ENCODE measurements at places on chromosomes 3 and 15.

DNA sequence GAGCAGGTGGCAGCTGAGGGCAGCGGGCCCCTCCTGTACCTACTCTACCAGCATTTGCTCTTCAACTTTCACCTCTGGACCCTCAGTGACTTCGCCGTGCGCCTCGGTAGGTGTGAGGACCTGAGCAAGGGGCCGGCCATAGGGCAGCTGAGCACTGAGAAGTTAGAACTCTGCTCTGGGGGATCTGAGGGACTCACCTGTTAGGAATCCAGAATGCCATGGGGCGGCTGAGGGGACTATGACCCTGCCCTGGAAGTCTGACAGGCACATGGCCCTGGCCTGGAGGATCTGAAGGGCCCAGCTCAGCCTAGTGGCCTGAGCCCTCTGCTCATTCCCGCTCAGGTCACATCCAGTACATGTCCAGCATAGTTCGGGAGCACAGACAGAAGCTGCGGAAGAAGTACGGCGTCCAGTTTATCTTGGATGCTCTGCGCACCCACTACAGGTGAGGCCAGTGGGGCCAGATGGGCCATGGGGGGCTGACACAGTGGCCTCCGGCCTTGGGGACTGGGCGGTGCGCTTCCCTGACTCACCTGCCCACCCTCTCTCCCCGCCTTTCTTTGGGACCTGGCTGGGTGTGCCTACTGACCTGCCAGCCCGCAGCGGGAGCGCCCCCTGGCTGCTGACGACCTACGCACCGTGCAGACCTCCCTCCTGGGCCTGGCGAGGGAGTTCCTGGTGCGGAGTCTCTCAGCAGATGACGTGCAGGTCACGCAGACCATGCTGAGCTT lies 18.8 kb downstream of the NBEAL2 start:
- peak; percentile 100 for DNase-seq

DNA sequence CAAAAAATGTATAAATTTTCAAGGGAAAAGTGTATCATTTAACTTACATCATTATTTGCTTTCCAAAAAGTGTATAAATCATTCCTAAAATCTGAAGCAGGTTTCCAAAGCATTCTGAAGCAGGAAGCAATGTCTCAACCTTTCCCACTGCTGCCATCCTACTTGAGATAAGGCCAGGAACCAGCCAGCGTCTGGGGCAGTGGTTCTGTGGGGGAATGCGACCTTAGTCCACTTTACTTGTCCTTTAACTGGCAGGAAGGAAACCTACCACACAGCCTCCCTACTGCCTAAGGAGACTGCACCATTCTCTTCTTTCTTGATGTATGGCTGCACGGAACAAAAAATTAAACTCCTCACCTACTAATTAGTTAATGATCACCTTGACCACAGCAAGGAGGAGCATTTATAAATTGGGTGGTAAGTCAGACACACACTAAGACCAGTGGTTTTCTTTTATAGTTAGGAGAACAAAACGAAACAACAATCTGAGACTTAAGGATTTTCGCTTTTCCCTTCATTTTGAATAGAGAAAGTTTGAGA lies 3.7 kb downstream of the SORD start:
- DNase-seq: no peak

DNA sequence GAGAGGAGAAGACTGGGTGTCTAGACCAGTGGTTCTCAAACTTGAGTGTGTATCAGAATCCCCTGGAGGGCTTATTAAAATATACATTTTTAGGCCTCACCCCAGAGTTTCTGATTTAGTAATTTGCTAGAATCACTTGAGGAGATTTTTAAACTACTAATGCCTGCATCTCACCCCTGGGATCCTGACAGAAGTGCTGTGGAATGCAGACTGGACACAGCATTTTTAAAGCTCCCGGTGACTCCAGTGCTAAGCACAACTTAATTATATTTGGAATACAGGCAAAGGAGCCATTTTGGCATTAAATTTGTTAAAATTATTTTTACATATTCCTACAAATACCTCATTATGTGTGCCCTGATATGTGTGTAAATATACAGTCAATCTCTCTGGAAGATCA lies 26.7 kb upstream of the COL6A6 start:
- no peak for DNase-seq

GRCh38 chr3:66407611-66408218 lies 93.1 kb downstream of the LRIG1 start:
- DNase-seq: peak; percentile 97

DNA sequence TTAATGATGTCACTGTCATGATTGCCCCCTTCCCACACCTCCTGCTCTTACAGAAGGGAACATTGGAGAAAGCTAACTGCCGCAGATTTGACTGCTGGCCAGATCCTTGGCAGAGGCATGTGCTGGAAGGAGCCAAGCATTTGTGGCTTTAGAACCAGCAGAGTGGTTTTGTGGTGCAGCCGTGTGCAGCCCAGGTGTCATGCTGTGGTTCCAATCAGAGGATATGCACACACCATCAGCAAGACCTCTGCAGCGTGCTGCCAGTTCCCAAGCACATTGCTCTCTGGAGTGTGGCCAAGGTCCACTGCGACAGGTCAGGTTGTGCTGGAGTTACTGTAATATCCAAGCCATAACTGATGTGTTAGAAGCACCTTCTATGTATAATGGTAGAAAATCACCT lies 61.6 kb downstream of the OTOL1 start:
- DNase-seq: no peak

GRCh38 chr3:21751886-21752285 lies 876 bp upstream of the ZNF385D start:
- DNase-seq: no peak

GRCh38 chr15:66955871-66956585 lies 109.4 kb upstream of the SMAD3 start:
- DNase-seq: no peak

GRCh38 chr3:196378146-196378841 lies 40.1 kb upstream of the TM4SF19 start:
- no peak for DNase-seq

- DNase-seq: no peak
These were observed 1.7 kb upstream of the SNRPA1 start for GRCh38 chr15:101296418-101297405.

DNA sequence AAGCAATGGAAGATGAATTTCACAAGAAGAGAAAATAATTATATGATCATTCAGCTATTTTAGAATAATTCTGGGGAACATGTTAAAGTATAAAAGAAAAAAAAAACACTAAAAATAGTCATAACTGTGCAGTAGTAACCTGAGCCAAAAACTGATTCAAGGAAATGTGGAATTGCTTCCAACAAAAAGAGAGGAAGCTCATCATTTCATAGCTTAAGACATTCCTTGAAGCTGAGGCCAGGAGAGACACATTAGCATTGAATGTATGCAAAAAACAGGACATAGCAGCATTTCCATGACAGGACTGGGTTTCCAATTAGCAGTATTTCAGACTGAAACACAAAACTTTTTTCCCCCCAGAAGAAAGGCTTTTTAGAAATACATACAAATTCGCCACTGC lies 27.7 kb upstream of the LRRN1 start:
- no peak for DNase-seq

DNA sequence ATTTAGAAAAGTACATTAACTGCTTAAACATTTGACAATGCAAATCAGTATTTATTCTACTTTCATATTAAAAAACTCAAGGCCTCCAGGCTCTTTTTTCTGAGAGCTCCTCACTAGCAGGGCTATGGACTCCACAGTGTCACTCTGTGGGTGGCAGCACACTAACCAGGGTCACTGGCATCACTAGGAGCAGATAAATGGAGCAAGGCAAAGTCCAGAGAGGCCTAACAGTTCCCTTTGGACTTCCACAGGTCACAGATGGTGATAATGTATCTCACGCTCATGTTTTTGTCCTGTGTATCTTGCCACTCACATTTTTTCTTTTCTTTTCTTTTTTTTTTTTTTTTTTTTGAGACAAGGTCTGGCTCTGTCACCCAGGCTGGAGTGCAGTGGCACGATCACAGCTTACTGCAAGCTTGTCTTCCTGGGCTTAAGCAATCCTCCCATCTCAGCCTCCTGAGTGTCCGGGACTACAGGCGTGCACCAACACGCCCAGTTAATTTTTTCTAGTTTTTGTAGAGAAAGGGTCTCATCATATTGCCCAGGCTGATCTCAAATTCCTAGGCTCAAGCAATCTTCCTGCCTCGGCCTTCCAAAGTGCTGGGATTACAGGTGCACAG lies 7.8 kb downstream of the SPG21 start:
- DNase-seq: no peak

GRCh38 chr15:70627322-70627721 lies 136.0 kb downstream of the UACA start:
- DNase-seq: no peak

GRCh38 chr3:156742401-156742800 lies 68.0 kb downstream of the TIPARP start:
- no peak for DNase-seq

DNA sequence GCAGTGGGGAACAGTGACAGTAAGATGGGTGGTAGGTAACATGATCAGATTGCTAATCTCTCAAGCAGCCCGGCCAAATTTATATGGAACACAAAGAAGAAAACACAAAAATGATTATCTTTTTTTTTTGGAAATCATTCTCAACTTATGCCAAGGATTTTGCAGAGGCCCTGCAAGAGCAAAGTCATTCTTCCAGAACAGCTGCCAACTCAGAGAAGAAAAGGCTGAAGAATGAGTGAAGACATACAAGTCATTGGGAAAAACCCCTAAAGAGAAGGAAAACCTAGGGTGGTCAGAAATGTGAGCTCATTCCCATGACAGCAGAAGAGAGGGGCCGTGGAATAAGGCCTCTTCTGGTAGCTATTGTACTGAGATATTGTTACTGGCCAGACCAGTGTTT lies 246.7 kb downstream of the SHOX2 start:
- DNase-seq: no peak

DNA sequence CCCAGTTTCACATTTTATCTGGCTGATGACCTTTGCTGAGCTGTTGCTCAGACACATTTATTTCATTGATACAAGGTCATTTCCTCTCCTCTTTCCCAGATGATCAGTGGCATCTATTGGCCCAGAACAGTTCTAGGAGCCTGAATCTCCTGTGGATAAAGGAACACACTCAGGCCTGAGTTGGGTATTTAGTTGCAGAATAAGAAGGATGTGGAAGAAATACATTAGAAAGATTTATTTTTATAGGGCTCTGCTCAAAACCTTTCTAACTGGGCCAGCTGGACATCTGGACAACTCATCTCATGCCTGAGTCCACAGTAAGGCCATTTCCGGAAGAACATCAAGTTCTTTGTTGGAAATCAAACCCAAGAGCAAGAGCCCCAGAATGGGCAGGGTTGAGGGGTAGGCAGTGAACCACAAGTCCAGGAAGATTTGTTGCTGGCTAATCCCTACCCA lies 19.7 kb upstream of the MFGE8 start:
- no peak for DNase-seq

GRCh38 chr3:178525251-178525650 lies 11.0 kb upstream of the KCNMB2 start:
- no peak for DNase-seq

DNA sequence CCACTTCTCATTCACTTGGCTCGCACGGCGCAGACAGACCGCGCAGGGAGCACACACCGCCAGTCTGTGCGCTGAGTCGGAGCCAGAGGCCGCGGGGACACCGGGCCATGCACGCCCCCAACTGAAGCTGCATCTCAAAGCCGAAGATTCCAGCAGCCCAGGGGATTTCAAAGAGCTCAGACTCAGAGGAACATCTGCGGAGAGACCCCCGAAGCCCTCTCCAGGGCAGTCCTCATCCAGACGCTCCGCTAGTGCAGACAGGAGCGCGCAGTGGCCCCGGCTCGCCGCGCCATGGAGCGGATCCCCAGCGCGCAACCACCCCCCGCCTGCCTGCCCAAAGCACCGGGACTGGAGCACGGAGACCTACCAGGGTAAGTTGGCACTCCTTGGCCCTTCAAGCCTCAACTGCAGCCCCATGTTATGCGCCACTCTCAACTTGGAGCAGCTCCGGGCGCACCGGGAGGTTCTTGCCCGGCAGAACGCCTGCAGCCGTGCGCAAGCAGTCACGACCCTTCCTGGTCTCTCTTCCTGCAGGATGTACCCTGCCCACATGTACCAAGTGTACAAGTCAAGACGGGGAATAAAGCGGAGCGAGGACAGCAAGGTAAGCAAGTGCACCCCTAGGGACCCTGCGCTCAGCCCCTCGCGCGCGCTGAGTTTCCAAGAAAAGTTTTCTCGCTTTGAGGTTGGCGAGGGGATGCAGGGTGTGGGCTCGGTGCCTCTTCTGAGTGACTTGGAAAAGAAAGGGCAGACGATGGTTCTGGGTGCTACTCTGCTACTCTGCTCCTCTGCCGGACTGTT lies at the start of gene BHLHE40:
Gene BHLHE40, plus strand, starts transcription at position 10 of the 801 bp plus-strand sequence. Its CDS starts 282 bp downstream, at position 292.
- no peak for DNase-seq

GRCh38 chr3:70244422-70244821 lies 68.0 kb downstream of the MDFIC2 start:
- no peak for DNase-seq

DNA sequence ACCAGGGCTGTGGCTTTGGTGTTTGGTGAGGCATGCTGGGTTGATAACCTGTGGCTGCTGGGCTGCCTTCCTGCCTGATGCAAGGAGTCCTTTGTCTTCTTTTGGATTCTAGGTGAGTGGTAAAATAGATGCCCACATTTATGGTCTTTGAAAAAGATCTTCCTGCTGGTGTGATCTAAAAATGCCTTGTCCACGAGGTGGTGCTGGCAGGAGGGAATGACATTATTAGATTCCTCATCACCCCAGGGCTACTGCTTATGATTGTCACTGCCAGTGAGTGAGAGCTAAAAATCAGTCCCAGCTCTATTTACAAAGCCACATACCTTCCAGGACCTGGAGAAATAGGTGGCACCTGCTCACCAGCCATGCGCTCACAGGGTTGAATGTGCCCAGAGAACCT lies 355.5 kb upstream of the ROPN1 start:
- no peak for DNase-seq

DNA sequence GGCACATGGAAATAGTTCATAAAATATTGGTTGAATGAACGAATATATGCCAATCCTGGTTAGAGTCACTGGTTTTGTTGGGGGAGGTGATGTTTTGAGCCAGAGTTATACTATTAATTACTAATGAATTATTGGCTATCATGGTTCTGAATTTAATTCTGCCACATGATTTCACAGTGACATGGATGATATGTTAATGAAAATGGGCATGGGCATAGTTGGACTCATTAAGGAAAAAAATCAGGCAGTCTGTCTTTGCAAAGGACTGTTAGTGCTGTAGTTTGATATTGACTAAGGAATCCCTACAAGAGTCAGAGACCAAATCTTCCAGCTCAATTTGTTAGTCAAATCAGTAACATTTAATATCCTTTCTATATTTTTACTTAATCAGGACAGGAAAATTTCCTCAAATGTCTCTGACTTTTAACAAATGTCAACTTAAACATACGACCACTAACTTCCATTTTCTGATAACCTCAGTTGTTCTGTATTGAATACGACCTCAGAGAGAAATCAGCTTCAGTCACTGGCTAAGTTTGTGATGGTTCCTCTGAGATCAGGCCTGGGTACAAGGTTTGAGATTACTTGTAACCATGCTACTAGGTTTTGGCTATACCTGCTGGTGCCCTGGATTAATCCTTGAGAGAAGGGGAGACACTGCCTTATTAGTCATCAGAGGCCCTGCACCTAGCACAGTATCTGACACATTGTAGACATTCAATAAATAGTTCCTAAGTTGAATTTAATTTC lies 13.3 kb downstream of the NFKBIZ start:
- DNase-seq: no peak

- DNase-seq: no peak
These were observed 213.2 kb upstream of the NR2F2 start for GRCh38 chr15:96117270-96117669.
